Naive thymus-derived CD4-positive, alpha-beta T cell (primary cell): ENCODE measurements at places on chromosomes 2 and 18. TPM values are rescaled to one million over a fixed set of nuclear protein-coding genes. Genes with fewer than 3 reads are reported as not detected.

DNA sequence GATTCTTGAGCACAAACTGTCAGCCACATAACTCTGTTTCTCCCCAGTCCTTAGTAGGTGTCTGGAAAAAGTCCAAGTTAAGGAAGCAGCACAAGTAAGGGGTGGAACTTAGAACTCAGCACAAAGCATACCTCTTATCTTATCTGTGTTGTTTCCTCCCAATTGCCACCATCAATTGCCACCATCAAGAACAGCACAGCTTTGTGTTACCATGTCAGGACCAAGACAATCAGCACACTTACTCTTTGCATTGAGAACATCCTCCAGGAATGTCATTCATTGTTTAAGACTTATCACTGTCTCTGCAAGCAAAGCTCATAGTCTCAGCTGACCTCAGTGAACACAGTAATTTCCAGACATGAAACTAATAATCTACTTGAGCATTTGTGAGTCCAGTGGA is 212.7 kb upstream of the FSHR start:
- DNase-seq = no peak
- H3K36me3 ChIP-seq = no peaks in the 10 kb centered on the region
- H3K4me3 ChIP-seq = no peak overlapping the region
- H3K27ac ChIP-seq = no peak overlapping the region

DNA sequence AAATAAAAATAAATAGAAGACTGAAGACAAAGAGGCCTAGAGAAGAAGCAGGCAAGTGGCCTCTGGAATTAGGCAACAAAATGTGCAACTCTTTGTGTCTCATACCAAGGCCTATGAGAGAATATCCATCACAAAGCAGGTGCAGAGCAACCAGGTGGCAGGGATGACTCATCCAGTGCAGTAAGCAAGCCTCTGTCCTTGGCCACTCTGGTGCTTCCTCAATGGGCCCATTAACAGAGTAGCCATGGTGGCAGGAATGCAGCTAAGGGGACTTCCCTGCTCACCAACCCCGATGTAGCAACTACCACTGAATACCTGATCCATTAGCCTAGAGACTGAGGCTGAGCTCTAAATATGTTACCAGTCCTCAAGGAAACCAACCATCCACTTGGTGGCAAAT is 11.0 kb upstream of the EPG5 start:
- no peak overlapping the region for H3K4me3 ChIP-seq
- no peaks in the 10 kb centered on the region for H3K36me3 ChIP-seq
- H3K27ac ChIP-seq = no peak overlapping the region
- no peak for DNase-seq
- H3K27me3 ChIP-seq = no peaks in the 10 kb centered on the region

DNA sequence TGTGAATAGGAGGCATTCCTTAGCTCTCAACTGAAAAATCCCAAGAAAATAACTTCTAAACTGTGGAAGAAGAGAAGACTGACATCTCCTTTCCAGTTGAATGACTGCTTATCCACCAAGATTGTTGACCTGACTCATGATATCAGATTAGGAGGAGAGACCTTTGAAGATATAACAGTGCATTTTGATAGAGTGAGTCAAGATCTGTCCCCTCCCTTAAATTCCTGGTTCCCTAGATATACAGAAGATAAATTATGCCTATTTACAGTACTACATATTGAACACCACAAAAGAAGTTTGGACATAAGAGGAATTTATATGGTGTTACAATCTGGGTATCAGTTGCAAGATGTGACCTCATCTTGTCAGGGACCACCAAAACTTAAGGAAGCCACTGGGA is 285.3 kb upstream of the ZSWIM2 start:
- no peak overlapping the region for H3K4me3 ChIP-seq
- H3K27me3 ChIP-seq = no peaks in the 10 kb centered on the region
- DNase-seq = no peak
- H3K27ac ChIP-seq = no peak overlapping the region

DNA sequence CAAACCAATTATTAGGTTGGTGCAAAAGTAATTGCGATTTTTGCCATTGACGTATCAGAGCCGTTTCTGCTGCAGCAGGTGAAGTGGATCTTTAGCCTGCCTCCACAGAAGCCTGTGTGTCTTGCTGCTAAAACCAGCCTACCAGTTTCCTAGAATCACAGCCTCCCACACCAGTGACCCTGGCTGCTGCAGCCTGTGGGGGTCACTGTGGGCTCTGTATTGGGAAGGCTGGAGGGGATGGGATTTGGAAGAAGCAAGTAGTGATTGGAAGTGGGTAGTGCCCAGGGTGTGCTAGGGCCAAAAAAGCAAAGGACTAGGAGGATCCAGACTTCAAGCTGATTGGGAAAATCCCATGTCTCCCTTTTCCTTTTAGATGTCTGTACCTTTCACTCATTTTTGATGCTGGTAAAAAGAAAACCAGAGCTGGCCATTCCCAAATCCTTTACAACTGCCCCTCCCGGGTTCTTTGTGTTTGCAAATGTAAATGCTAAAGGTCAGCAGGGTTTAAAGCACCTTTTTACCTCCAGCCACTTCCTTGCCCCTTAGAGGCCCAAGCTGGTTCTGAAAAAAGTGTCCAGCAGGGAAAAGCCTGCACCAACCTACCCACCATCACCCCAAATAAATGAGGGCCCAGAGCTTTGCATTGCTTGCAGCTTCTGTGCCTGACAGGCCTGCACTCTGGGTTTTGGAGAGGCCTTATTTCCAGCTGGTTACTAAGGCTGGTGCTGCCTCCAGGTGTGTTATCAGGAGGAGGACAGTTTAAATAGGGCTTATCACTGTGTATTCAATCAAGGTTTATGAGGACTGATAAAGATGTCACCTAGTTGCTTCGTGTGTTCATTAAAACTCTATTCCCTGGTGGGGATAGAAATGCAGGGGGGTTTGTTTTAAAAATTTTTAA is 172.0 kb downstream of the MIB1 start:
- no peak overlapping the region for H3K4me3 ChIP-seq
- no peaks in the 10 kb centered on the region for H3K36me3 ChIP-seq
- DNase-seq = no peak
- H3K27me3 ChIP-seq = no peaks in the 10 kb centered on the region

DNA sequence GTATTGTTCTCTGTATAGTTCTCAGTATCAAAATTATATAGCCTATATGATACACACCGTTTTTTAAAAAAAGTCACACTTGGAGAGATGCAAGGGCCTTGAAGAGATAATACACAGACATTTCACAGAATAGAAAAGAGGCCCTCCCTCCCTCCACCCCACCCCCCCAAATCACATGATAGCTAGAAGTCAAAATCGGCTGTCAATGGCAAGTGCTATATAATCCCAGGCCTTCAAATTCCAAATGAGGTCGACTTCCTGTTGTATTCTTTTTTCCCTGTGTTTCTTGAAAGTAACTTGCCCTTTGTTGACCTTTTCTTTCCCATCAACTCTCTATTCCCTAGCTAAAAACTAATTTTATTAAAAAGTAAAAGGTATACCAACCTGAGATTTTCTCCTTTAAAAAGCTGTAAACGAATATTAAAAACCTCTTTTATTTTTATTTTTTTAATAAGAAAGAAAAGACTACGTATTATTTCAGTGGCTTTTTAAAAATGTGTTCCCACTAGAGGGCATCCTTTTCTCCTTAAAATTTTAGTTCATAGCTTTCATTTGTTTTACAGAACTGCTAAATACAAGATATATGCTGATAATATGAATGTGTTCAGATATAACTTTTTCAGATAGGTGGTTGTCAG is 46.6 kb downstream of the KCMF1 start:
- no peaks in the 10 kb centered on the region for H3K36me3 ChIP-seq
- no peaks in the 10 kb centered on the region for H3K27me3 ChIP-seq
- peak; percentile 30 for DNase-seq

DNA sequence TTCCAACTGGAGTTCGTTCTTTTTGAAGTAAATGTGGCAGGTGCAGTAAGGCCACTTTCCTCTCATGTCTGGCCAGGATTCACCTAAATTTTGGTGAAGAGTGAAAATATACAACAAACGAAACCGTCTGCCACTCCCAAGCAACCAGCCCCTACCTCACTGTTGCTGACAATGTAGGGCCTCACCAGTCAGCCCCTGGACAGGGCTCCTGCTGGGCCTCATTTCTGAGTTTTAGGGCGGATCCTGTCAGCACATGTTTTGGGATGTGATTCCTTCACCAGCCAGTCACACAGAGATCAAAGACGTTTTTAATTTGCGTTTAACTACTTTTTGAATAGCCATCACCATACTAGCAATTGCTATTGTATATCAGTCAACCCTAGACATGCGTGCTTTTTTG is 185.0 kb downstream of the WDR7 start:
- H3K27me3 ChIP-seq = no peaks in the 10 kb centered on the region
- H3K4me1 ChIP-seq = no peaks in the 10 kb centered on the region
- H3K4me3 ChIP-seq = no peak overlapping the region
- H3K36me3 ChIP-seq = no peaks in the 10 kb centered on the region
- no peak for DNase-seq
- no peak overlapping the region for H3K27ac ChIP-seq

GRCh38 chr2:6288791-6289190 is 576.9 kb downstream of the CMPK2 start:
- no peak overlapping the region for H3K4me3 ChIP-seq
- no peak overlapping the region for H3K27ac ChIP-seq
- H3K27me3 ChIP-seq = no peaks in the 10 kb centered on the region

DNA sequence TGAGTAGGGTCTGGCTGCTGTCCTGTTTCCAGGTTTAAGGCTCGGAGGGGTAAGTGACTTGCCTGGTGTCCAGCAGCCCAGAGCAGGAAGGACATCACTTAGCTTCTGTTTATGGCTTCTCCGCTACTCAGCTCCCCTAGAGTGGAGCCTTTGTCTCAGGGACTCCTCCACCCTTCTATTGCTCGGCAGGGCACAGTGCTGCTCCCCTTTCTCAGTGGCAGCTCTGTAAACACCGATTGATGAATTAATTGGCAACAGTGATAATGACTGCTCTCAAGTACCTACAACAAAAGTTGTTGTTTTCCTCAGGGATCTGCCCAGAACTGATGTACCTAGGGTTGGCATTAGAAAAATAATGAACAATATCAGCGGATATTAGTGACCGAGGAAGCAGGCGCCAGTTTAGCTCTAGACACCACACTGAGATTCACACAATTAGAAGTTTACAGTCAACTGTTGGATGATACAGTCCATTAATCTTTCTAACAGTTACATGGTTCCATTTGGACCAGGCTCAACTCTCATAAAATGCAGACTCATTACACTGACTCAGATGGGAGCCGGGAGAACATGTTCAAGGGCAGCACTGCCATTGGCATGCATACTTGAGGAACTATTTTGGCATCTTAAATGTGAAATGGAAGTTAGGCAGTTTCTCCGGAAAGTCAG is 265.7 kb downstream of the MTX2 start:
- no peaks in the 10 kb centered on the region for H3K27me3 ChIP-seq
- H3K4me1 ChIP-seq = no peaks in the 10 kb centered on the region
- DNase-seq = no peak
- H3K36me3 ChIP-seq = no peaks in the 10 kb centered on the region

- H3K4me3 ChIP-seq = no peak overlapping the region
- H3K4me1 ChIP-seq = no peaks in the 10 kb centered on the region
- DNase-seq = no peak
- no peaks in the 10 kb centered on the region for H3K36me3 ChIP-seq
- H3K27me3 ChIP-seq = no peaks in the 10 kb centered on the region
These were observed 163.1 kb upstream of the MEIS1 start for GRCh38 chr2:66271777-66272176.

DNA sequence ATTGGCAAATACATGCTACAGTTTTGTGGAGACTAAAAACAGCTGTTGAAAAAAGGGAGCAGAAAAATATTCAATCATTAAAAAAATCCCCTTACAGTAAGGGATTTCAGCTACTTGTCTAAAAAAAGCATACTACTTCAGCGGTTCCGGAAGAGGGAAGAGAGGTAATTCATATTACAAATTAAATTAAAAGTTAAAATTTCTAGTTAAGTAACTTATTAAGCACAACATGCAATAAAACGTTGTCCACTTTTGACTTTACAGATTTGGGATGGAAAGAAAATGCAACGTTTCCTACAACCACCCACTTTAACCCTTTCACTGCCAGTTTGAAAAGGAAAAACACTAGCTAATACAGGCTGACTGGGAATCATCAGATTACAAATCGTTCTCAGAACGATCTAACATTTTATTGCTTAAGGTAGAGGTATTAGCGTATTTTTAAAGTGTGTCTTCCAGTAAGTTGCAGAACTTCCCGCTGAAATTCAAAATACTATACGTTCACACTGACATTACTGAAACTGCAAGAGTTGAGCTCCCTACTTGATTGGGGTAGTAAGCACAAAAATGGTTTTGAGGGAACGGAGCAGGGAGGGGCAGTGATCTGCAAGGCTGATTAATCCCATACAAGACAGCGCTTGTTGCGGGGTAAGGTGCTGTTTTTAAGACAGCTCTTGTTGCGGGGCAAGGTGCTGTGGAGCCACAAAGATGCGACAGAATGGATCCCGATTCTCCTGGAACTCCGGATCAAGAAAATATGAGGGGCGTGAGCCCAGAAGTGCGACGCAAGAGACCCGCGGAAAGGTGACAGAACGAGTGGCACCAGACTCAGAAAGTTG is 743 bp downstream of the HADHA start:
- no peaks in the 10 kb centered on the region for H3K27me3 ChIP-seq
- no peaks in the 10 kb centered on the region for H3K36me3 ChIP-seq
- H3K4me1 ChIP-seq = peaks cover 13% of the 10 kb centered on the region
- peak overlapping the region; percentile 96 for H3K27ac ChIP-seq
- DNase-seq = peak; percentile 25

DNA sequence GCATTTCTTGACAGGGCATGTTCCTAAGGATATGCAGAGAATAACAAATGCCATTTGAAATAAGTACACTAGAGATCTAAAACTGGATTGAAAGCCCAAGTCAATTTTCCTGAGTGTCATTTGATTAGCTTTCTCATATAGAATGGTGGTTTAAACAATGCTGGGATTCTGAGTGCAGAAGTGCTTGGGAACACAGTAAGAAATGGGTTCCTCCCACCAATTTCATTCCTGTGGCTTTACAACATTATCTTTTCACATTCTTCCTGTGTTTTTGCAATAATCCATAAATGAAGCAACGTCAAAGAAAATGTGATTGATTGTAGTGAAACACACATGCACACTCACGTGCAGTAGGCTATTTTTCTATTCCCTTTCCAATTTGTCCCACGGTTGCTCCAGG is 1858.4 kb upstream of the PIK3C3 start:
- H3K4me1 ChIP-seq = no peaks in the 10 kb centered on the region
- no peak for DNase-seq
- H3K27ac ChIP-seq = no peak overlapping the region

DNA sequence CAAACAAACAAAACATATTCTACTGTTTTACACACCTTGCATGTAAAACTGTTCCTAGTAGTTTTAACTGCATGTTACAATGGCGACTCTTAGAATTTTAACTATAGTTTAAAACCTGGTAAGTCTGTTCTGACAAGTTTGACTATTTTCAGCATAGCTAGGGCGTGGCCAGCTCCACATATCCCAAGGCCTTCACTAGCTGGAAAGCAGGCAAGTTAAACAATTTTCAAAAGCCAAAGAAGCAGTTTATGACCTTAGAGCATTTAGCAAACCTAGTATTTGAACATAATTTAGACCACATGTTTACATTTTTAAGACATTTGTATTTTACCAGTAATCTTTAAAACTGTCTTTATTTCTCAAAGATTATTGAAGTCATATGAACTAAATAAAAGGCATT is 402.8 kb upstream of the SYT4 start:
- no peak for DNase-seq
- H3K36me3 ChIP-seq = no peaks in the 10 kb centered on the region
- H3K4me1 ChIP-seq = no peaks in the 10 kb centered on the region
- no peaks in the 10 kb centered on the region for H3K27me3 ChIP-seq

ERBB4 gene
- not detected for polyA plus RNA-seq

CLEC4F gene
- not detected for polyA plus RNA-seq

RUFY4 gene
- not detected for polyA plus RNA-seq

ACMSD gene
- not detected for polyA plus RNA-seq

G6PC2 gene
- polyA plus RNA-seq = not detected

CXCR1 gene
- polyA plus RNA-seq = not detected

KIAA2012 gene
- polyA plus RNA-seq = not detected

MLPH gene
- not detected for polyA plus RNA-seq
